ENCODE measurements at places on chromosomes 12 and 14.

DNA sequence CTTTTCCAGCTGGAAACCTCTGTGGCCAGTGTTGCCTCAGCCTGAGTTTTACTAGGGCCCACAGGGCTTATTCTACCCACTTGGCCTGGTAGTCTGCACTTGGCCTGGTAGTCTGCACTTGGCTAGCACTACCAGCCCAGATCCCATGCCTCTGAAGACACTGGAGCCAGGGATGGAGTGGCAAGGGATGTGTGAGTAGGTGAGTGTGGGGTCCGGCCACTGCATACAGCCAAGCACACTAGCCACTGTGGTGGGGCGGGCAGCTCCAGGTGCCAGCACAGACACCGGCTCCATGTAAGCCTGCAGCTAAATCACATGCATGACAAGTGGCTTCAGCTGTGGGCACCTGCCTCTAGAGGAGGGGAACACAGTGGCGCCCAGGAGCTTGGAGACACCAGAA lies 63.4 kb upstream of the NAV3 start:
- no peak for DNase-seq

GRCh38 chr12:58310809-58311622 lies 369.6 kb downstream of the ATP23 start:
- DNase-seq: no peak

- DNase-seq: no peak
These were observed 65.7 kb downstream of the TNFAIP2 start for GRCh38 chr14:103188810-103189480.

DNA sequence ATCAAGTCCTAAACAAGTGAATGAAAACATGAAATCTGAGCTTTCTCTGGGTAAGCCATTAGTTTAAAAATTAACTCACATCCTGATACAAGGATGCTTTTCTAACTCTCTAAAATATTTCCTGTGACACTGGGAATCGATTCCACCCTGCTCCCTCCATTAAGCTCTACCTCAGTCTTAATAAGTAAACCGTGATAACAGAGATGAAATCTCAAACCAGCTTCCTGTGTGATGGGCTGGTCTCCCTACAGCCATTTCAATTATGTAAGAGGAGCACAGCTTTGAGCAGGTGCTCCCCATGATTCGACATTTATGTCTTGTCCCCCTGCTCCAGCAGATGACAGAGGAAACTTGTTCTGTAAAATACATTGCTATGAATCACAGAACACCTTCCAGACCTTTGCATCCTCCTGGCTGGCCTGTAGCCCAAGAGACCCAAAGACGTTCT lies 59.0 kb downstream of the GAS2L3 start:
- DNase-seq: no peak

- no peak for DNase-seq
These were observed 58.7 kb downstream of the TESC start for GRCh38 chr12:117040496-117040895.

All from NCI-H526 treated with DMSO at 0.1 percent for 48 hours (cell line).